ENCODE measurements at places on chromosomes 4 and X. TPM values are rescaled to one million over a fixed set of nuclear protein-coding genes. Genes with fewer than 3 reads are reported as not detected.

- no peak for DNase-seq
Measured at GRCh38 chr4:102129810-102130209, 215.5 kb downstream of the SLC39A8 start.

DNA sequence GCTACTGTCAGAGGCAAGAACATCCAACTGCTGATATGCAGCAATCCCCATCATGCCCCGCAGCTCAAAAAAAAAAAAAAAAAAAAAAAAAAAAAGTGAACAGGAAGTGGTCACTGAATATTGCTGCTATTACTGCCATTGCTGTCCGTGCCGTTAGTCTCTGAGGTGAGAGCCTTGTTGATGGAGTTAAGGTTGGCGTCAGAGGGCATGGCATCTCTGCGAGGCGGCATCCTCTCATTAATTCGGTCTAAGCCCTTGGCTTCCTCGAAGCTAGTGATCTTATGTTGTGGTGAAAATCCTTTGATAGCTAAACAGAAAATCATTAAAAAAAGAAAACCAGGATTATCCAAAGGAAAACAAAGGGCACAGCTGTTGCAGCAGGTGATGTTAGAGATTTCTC is 321.6 kb downstream of the PPP3CA start:
- no peak for DNase-seq

DNA sequence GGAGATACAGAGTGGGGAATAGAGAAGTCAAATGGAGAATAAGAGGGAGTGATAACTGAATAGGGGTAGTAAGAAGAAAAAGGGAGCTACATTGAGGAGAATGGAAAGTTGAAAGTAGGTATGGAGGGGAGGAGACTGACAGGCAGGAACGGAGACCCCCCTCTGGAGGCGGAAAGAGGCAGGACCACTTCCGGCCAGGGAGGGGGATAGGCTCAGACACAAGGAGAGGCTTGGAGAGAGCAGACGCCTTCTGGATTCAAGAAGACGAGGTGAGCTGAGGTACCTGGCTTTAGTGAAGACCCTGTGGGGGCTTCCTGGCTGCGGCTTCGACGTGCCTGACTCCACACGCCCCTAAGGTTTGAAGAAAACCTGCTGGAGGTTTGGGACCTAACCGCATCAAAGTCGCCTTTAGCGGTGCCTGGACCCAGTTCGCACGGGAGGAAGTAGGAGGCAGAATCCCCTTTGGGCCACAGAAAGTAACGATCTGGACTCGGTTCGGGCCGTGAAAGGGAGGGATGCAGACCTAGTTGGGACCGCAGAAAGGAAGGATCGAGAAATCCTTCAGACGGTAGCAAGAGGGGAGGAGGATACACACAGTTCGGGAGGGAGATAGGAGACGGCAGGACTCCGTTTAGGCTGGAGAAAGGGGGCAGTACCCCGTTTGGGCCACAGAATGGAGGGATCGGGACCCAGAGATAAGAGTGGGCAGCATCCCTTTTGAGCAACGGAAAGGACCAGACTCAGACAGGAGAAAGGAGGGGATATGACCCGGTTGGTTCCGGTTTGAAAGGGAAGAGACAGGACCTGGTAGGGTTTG is at the start of gene TRO:
Gene TRO (plus strand): TSS at position 215 of the 817 bp plus-strand sequence. CDS start 1,423 bp downstream, outside the sequence.
- peak; percentile 43 for DNase-seq

DNA sequence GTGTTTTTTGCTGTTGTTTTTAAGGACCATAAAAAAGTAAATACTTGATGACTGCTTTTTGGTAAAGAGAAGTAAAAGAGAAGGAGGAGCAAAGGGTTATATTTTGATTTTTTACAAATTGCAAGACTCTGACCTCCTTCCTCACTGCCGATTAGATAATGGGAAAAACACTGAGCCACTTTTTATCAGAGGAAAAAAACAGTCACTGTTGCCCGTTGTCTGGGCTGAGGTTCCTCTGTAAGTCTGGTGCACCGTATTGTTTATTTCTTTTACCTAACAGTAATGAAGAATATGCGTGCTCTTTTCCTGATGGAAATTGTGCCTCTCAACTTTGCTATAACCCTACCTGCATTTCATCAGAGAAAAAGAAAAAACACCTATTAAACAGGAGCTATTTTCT is 178.7 kb upstream of the EMCN start:
- no peak for DNase-seq

DNA sequence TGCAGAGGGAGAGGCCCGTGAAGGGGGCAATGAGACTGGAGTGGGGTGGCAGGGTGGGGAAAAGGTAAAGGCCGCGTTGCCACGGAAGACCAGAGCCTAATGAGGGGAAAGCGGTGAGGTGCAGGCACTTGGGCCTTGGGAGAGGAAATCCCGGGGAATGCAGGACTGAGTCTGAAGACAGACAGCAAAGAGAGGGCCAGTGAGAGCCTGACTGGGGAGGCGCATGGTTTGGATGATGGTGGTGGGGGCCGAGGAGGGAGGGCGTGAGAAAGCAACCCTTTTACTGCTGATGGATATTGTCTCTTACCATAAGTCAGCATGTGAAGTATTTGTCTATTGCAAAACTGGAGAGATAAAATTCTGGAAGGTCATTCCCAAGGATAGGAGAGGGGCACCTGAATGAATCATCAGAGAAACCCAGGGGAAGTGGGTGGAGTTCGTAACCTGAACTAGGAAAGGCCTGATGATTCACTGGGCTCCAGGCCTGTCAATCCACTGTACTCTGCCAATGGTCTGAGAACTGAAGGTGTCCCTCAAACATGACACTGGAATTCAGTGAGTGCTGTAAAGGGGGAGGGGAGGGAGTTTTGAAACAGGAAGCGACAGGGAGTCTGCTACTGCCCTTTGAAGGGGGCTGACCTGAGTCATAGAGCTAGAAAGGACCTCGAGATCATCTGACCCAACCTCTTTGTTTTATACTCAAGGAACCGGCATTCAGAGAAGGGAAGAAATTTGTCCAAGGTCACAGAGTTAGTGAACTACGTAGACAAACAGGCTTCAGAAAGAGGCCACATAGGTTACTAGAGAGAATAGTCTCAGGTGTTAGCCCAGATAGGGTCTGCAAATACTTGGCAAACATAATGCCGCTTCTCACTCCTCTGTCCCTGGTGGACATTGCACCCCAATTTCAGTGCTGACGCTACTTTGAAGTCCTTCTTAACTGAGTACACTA is 52.2 kb downstream of the NALF2 start:
- no peak for DNase-seq

DNA sequence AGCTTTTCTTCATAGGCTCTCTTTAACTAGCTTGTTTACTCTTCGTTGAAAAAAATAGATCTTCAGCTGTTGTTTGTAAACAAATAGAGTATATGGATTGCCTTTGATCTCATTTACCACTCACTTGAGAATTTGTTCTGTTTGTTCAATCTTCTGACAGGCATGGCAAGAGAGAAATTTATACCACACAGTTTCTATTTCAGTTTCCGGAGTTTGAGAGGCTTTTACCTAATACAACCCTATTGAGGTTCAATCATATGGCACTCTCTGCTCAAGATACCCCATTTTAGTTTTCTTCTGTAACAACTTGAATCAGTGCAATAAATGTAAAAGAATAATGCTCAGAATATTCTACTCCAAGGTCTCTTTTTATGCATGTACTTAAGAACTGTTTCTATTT is 148.0 kb downstream of the EMCN start:
- no peak for DNase-seq

SPON2 gene
- 18.1 TPM for total RNA-seq

EIF2S3 gene
- total RNA-seq, result 114 TPM

GRCh38 chr4:4394644-4395043 is 7.7 kb downstream of the NSG1 start:
- peak; percentile 62 for DNase-seq

DNA sequence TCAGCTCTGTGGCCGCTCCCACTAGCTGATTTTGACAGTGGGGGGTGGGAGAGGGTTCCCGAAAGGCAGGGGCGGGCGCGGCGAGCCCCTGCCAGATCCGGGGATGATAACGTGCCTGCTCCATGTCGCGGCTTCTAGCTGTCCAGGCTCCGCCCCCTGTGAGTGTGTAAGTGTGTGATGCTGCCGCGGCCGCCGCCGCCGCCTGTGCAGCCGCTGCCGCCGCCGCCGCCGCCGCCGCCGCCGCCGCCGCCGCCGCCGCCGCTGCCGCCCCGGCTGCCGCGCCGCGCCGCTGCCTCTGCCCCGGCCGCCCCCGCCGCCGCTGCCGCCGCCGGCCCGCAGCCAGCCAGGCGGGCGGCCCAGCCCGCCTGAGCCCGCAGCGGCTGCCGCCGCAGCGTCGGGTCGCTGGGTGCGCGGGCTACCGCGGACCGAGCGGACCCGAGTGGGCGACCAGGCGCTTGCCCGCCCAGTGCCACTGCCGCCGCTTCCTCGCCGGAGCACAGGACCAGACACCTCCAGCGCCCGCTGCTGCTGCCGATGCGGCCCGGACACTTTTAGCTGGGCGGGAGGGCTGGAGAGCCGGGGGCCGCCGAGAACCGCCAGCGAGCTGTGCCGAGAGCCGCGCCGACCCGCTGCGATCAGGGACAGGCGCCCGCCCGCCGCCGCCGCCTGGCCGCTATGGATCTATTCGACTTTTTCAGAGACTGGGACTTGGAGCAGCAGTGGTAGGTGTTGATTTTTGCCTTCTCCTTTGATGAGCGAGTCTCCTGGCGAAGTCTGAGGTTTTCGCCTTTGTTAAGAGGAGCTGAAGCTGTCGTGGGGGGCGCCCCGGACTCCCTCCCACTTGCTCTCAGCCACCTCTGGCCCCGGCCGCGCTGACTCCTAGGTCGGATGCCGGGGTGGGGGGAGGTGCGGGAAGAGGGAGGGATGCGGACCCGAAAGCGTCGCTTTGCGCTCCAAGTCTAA is at the start of gene AFF2:
Gene AFF2 (plus strand): TSS at position 195 of the 963 bp plus-strand sequence. CDS start 481 bp downstream, at position 676.
- peak; percentile 81 for DNase-seq

- DNase-seq, result no peak
Measured at GRCh38 chrX:39605183-39605582, 492.6 kb downstream of the BCOR start.

GRCh38 chrX:112803060-112803459 is 37.6 kb downstream of the AMOT start:
- DNase-seq, result no peak

BMX gene
- 4.4 TPM for total RNA-seq

DNA sequence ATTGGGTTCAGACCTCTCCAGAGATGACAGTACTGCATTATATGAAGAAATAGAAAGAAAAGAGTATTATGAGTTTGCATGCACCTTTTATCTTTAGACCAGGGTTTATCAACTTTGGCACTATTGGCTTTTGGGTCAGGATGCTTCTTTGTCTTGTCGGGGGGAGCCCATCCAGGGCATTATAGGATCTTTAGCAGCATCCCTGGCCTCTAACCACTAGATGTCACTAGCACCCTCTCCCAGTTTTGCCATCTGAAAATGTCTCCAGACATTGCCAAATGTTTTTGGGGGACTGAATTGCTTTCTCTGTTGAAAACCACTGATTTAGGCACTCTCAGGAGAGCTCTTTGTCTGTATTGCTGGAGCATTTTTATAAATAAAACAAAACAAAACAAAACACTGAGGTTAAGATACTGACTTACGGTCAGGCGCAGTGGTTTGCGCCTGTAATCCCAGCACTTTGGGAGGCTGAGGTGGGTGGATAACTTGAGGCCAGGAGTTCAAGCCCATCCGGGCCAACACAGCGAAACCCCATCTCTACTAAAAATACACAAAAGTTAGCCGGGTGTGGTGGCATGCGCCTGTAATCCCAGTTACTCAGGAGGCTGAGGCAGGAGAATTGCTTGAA is 23.6 kb downstream of the CA5B start:
- no peak for DNase-seq

GRCh38 chrX:54964766-54965497 is 29.1 kb downstream of the PFKFB1 start:
- no peak for DNase-seq

FGA gene
- total RNA-seq, result 1.6 TPM

DNA sequence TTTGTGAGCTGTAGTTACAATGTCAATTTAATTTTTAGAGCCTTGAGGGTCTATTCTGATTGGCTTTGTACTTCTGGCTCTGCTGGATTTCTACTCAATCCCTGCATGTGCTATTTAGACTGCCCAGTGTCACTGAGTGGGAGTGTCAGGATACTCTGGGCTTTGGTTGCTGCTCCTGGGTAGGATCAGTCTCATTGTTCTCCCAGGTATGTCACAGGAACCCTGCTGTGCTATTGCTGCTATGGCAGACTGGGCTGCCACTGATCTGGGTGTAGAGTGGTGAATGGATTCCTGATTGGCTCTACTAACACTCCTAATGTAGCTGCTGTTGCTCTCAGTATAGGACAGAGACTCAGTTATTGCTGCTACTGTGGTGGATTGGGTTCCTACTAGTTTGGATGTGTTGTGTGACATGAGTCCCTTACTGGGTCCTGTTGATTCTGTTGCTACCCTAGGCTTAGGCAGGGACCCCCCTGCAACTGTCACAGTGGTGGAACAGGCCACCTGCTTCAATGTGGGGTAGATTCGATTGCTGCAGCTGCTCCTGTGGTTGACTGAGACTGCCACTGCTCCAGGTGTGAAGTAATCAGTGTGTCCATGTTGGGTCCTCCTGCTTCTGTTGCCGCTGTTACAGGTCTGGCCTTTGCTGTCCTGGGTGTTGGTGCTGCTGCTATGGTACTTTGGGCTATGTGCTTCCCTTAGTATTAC is 707.8 kb upstream of the AMOT start:
- no peak for DNase-seq

NBDY gene
- 30.4 TPM for total RNA-seq

GRCh38 chr4:54378461-54378860 is 149.4 kb downstream of the PDGFRA start:
- DNase-seq, result no peak

GRCh38 chrX:107205770-107206696 is at the start of the genes DNAAF6 and NUP62CL:
Gene DNAAF6 (plus strand): TSS chrX:107206611. CDS start chrX:107212876, 6,265 bp downstream.
Gene NUP62CL (minus strand): TSS chrX:107206433. CDS start chrX:107175146, 31,287 bp downstream.
- DNase-seq, result no peak

KLHL34 gene
- not detected for total RNA-seq
